Skin of body (tissue), 3 donors: ENCODE measurements at places on chromosomes 2 and 18.
A peak's percentile ranks its signal among the peaks of the same experiment; 100 is the strongest.

DNA sequence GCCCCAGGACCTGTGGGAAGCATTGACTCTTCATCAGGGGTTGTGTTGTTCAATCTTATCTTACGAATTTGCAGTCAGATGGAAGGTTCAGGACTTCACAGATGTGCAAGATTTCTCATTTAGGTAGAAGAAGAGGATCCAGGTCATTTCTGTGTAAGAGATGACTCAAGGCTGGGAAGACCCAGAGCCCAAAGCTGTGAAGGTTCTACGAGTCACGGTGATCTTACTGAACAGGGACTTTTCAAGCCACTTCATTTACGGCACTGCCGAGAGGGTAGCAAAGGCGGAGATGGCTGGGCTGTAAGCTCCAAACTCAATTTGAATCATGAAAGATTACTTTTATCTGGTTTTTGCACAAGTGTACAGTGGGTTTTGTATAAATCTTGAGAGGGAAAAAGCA lies 228.0 kb upstream of the MEX3C start:
- DNase-seq: no peak

DNA sequence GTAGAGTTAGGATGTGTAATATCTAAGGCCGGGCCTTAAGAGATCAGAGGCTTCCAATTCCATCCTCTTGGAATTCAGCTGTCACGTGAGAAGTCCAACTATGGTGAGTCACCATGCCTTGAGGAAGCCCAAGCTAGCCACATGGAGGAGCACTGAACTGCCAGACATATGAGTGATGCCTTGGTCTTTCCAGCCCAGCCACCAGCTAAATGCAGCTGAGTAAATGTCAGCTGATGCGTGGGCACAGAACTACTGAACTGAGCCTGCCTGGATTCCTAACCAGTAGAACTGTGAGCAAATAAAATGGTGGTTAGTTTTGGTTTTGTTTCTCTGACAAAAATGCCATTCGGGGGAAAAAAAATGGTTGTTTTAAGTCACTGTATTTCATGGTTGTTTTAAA lies 153.7 kb upstream of the SERTAD2 start:
- no peak for DNase-seq

- DNase-seq: no peak
Measured at GRCh38 chr2:129667577-129667976, 311.9 kb upstream of the RAB6C start.

- DNase-seq: peak; percentile 10
Measured at GRCh38 chr18:38751898-38752297, 1186.3 kb upstream of the CELF4 start.

- DNase-seq: no peak
Measured at GRCh38 chr2:59391896-59392295, 1150.8 kb upstream of the FANCL start.

DNA sequence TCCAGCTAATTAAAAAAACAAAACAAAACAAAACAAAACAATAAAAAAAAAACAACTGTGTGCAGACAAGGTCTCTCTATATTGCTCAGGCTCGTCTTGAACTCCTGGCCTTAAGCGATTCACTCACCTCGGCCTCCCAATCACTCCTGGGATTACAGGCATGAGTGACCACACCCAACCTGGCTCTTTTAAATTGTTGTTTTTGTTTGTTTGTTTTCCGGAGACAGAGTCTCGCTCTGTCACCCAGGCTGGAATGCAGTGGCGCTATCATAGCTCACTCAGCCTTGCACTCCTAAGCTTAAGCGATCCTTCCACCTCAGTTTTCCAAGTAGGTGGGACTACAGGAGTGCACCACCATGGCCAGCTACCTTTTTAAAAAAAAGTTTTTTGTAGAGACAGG lies 201.6 kb downstream of the EN1 start:
- DNase-seq: no peak

GRCh38 chr2:99635710-99636109 lies 145.9 kb upstream of the REV1 start:
- no peak for DNase-seq

GRCh38 chr18:54004828-54005227 lies 219.6 kb downstream of the MBD2 start:
- DNase-seq: no peak

GRCh38 chr2:47720036-47720435 lies 62.9 kb upstream of the MSH6 start:
- no peak for DNase-seq

- DNase-seq: no peak
Measured at GRCh38 chr2:109017017-109017416, 28.0 kb upstream of the EDAR start.

- DNase-seq: no peak
Measured at GRCh38 chr18:44062345-44062744, 618.3 kb upstream of the SETBP1 start.

DNA sequence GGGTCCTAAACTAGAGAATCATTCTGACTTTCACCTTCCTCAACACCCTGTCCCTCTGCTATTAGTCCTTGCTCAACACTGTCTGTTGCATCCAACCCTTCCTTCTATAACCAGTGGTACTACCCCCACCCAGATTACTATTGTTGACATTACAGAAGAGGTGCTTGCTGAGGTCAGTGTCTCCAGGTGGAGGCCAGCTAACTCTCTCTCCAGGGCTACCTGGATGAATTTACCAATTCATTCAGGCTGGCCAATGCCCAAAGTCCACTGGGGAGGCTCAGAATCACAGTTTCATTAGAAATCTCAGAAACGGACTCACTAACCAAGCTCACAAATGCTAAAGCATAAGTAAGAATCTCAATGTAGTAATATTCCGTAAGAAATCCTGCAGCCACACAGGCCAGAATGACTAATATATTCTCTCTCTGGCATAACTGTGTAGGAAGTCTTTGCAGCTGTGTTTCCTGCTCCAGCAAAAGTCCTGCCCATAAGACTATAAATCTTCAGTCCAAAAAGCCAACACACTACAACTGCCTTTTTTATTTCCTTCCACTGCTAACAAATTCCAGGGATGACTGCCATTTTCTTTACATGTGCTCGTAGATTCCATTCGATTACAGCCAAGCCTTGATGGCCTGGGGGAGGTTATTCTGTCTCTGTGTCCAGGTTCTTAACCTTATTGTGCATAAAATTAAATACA lies 10.0 kb upstream of the TTR start:
- peak; percentile 32 for DNase-seq

DNA sequence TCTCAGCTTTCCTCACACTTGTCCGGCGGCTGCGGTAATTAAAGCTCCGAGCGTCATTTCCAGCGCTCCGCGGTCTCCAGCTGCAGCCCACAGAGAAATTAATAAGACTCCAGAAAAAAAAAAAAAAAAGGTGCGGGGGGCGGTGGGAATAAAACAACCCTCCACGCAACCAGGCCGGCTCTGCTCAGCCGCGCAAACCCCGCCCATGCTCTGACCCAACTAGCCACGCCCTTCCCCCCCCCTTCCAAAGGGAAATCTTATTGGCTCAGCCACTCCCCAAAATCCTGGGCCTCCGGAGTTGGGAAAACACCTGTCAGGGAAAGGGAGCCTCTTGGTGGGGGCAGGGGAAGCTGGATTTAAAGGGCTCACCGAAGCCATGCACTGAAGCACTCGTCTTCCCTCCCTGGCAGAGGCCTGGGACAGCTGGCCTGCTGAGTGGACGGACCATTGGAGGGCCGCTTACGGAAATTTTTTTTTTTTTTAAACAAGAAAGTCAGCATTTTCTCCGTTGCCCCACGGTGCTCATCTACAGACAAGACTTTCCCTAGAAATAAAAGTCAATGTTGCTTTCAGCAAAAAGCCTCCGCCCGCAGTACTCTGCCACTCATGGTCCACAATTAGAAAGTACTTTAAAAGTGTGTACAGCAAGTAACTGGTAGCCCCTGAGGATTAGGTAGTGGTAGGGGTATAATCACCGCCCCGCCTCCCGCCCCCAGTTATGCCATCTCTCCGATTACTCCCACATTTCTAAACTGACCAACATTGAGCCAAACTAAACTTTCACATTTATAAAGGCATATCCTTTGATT lies 674 bp upstream of the ERBB4 start:
- no peak for DNase-seq

GRCh38 chr2:16644221-16644925 lies 21.3 kb downstream of the CYRIA start:
- DNase-seq: no peak

DNA sequence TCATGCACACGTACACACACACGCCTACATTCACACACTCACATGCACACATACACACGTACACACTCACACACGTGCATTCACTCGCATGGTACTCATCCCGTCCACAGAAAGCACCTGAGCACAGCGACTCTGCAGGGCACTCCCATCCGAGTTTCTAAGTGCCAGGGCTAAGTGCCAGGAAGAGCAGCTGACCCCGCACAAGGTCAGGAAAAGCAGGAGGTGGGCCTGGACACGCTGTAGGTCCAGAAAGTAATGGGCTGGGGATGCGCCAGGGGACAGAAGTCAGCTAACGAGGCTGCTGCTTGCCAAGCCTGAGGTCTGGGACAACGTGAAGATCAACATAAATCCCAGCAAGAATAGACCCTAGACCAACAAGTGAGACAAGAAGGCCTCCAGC lies 15.8 kb downstream of the ADI1 start:
- no peak for DNase-seq

- DNase-seq: no peak
Measured at GRCh38 chr2:142308744-142309143, 177.9 kb upstream of the LRP1B start.

DNA sequence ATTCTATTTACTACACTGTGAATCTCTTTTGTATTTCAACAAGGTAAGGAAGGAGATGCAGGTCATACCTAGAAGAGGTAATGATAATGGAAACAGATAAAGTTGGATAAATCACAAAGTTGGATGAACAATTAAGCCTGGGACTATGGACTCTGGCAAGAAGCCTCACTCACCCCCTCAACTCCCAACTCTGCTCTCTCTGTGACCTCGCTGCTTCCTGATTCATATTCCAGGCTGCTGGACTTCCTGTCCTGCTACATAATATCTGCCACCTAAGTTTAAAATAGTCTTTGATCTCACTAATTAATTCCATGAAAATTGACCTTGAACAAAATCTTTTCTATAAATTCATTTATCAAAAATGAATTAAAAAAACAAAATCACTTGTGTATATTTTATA lies 215.3 kb downstream of the CALCRL start:
- no peak for DNase-seq

GRCh38 chr2:226548732-226549131 lies 250.9 kb downstream of the IRS1 start:
- no peak for DNase-seq

- DNase-seq: no peak
Measured at GRCh38 chr2:110114831-110115255, 779 bp downstream of the MALL start.

DNA sequence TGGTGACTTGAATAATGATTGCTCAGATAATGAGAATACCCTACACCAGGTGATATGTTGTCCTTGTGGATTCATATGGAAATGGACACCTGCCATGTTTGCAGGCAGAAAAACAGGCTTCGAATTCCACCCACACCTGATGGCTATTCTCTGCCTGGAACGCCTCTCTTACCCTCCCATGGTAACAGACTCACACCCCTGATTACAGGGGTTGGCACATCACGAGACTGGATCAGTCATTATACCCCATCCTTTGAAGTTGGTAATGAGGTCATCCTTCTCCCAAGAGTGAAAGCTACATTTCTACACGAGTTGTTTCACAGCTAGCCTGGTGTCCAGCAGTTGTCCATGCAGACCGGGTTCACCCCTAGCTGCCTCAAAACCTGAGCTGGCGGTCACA lies 71.4 kb upstream of the MBOAT2 start:
- no peak for DNase-seq

DNA sequence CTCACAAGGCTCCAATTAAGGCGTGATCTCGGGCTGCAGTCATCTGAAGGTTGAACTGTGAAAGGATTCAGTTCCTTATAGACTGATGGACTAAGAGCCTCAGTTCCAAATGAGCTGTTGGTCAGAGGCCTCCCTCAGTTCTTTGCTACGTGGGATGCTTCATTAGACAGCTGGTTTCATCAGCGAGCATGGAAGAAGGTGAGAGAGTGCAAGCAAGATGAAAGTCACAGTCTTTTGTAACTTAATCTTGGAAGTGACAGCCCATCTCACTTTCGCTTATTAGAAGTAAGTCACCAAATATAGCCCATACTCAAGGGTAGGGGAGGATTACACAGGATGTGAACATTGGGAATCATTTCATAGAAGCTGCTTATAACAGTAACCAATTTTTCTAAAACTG lies 26.8 kb downstream of the PPP1CB start:
- no peak for DNase-seq

DNA sequence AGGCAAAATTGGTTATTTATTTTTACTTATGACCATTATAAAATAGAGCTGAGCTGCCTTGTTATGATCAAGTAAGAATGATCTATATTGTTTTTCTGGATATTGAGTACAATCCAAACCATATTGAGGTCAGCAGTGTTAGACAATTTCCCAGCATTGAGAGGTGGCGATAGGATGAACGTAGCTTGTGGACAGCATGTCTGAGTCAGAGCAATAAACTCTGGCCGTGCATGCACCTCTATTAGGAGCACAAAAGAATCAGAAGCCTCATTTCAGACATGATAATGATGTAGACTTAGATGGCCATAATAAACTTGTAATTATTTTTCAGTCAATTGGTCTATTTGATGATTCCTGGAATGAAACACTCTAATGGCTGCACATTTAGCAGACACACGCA lies 491.6 kb downstream of the RIT2 start:
- no peak for DNase-seq

GRCh38 chr18:26435415-26436095 lies 112.8 kb downstream of the KCTD1 start:
- no peak for DNase-seq

DNA sequence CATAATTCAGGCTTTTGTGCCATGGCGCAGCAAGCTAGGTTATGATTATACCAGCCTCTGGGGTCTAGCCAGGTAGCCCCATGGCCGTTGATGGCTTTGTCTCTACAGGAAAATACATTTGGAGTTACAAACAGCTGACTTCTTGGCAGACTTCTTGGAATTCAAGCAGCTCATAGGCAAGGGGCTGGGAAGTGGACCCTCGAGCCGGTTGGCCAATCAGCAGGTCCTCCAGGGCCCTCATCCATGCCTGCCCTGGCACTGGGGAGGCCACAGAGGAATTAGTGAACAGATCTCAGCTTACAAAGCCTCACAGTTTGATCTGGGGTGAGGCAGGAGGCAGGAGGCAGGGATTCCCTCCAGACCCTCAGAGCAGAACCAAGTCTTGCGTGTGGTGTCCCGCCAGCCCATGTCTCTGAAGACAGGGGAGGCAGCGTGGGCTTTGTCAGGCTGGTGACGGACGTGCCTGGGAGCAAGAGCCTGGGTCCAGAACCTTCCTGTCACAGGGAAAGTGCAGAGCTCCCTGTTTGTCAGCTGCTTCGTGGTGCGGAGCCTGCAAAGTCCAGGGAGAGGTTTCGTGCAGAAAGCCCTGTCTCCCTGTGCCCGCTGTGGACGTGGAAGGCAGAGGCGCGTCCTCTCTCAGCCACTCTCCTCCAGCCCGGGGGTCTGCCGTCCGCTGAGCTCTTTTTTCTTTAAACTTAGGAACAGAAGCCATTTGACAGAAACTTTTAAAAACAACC lies 131.7 kb downstream of the KLHL29 start:
- DNase-seq: no peak

GRCh38 chr2:235064976-235065375 lies 113.2 kb downstream of the SH3BP4 start:
- no peak for DNase-seq
